SK-N-DZ (cell line): ENCODE measurements at places on chromosomes 6 and 20.

DNA sequence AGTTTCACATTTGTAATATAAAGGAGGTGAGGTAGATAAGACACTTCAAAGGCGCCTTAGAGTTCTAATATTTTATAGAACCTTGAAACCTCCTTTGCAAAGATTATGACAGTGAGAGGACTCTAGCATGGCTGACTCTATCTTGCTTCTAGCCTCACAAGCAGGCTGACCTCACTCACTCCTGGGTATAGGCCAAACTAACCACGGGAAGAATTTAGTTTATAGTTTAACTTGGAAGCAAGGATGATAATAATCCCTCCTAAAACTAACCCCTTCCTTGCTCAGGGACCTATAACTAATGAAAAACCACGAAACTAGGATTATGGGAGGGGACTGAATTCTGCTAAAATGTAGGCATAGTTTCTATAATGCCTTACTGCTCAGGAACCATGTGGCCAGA, 84.3 kb downstream of the FILIP1 start:
- DNase-seq, result no peak

DNA sequence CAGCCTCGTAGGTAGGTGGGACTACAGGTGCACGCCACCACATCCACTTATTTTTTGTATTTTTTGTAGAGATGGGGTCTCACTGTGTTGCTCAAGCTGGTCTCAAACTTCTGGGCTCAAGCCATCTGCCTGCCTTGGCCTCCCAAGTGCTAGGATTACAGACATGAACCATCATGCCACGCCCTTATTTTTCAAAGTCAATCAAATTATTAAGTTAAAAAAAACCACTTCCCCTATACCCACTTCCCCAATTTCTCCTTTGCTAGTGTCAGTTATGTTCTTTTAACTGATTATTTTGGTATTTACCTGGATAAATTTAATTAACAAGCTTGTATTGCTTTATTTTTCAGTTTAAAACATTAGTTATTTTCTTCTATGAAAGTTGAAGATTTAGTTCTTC, 49.6 kb downstream of the RIOK1 start:
- DNase-seq, result no peak

- no peak for DNase-seq
These were observed 313.0 kb upstream of the CDYL start for GRCh38 chr6:4463236-4463635.

DNA sequence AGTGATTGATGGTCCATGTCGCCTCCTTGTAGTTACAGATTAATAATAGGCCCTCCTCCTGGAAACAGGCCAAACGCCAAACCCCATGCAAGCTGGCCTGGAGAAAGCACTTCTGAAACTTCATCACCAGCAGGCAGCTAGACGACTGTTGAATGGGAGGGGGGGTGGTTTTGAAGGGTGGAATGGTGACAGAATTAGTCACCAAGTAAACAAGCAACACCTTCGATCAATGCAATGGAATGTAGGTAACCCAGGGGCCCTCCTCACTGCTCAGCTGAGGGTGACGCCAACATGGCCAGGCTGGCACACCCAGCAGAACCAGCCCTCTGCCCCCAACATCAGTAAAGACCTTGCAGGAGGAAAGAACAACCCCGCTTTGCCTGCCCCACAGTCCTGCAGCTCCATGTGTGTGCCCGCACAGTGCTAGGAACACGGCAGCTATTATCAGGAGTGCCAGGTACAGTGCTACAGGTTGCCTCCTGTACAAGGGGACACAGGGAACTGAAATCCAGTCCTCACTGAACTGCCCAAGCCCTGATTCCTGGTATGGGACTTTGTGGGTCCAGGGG, 2.7 kb downstream of the BCAS1 start:
- DNase-seq, result no peak

DNA sequence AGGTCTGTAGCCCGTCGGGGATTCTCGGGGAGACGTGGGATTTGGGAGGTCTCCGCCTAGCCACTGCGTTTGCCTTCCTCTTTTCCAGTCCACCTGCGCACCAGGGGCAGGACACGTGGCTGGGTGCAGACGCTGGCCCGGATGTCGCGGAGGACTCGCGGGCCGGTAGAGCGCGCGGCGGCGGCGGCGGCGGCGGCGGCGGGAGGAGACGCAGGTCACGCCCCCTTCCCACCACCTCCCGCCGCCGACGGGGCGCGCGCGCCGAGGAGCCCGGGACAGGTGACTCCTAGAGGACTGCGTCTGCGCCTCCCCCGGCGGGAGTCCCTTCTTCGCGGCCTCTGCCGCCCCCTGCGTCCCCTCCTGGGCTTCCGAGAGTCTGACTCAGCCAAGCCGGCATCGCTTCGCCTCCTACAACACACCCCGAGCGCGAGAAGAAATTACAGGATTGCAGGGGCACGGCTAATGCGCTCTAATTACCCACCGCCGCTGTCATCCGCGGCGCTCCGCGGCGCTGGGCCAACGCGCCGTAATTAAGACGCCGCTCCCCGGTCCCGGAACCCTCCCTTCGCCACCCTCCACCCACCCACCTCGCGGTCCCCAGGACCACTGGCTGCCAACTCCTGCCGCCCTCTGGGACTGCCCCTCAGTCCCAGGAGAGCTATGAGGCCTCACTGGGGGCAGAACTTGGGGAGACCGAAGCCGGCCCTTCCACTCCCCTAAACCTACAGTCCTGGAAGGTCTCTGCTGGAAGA, 124.5 kb downstream of the MRPL14 start:
- peak; percentile 57 for DNase-seq

DNA sequence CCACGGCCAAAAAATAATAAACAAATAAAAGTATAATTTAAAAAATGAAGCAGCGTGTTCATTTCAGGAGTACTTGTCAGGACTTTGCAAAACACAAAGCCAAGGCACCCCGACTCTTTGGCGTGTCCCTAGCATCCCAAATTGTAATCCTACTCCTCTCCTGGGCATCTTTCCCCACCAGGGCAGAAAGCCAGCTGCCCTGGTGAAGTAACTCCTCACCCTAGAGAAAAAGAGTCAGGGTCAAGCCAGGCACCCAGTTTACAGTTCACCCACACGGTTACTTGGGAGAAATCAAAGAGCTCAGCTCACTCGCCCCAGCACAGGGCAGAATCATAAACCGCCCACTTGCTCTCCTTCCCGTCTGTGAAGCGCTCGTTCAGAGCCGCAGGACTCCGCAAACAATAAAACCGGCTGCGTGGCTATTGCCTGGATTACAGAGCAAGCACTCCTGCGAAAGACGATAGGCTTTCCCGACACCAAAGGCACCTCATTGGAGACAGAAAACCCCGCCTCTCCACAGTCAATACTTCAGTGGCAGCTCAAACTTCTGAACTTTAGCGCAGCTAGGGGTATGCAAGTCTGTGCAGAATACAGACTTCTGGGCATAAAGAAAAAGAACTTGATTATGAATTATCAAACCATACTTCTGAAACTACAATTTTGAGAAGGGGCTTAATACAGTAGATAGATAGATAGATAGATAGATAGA, 73.0 kb upstream of the NHSL1 start:
- no peak for DNase-seq

GRCh38 chr20:59165891-59166709, 2.5 kb downstream of the ZNF831 start:
- DNase-seq, result no peak

DNA sequence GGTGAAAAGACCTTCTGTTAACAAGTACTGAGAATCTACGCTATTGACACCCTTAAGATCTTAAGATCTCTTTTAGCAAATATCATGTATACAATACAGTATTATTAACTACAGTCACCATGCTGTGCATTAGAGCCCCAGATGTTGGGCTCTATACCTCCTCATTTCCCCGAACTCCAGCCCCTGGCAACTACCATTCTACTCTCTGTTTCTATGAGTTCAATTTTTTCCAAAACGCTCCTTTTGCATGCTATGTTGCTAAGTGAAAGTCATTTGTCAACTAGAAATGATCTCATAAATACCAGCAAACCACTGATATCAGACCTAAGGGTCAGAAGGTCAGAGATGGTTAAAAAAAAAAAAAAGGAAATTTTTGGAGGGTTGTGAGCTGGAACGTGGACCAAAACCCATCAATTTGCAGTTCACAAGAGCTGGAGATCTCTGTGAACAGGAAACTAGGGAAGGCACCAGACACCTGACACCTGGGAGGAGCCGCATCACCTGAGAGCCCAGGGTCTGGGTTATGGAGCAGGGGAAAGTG, 122.0 kb upstream of the KCNK16 start:
- DNase-seq, result no peak

DNA sequence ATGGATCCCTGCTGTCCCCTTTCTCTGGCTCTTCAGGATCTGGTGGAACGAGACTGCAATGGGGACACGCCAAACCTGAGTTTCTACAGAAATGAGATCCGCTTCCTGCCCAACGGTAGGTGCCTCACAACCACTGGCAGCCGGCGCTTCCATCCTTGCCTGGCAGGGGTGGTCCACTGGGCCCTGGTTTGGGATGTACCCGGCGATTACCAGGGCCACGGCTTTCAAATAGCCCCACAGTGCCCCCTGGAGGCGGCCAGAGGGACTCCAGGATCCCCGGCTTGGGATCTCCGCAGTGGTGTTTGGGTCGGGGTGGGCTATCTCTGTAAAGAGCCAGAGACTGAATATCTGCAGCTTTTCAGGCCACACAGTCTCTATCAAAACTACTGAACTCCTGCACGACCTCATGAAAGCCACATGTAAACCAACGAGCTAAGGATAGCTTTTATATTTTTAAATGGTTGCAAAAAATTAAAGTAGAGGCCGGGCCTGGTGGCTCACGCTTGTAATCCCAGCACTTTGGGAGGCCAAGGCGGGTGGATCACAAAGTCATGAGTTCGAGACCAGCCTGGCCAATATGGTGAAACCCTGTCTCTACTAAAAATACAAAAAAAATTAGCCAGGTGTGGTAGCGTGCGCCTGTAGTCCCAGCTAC, 3.7 kb downstream of the OGFR start:
- DNase-seq, result no peak

DNA sequence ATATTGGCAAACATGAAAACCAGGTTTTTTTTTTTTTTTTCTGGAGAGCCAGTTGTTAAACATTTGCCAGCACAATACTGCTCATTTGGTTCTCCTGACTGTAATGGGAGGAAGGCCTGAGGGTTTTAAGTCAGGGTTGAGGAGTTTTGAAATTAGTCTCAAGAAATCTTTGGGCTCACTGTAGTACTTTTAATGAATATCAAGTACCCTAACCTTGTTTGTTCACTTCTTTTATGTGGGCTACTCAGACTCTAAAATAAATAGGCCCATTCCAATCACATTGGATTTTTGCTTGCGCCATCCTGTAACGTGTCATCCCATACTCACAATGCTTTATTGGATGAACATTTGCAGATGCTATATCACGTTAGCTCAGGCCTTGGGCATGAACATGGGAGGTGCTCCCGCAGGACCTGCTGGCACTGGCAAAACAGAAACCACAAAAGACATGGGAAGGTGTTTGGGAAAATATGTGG, 146.9 kb downstream of the DNAH8 start:
- no peak for DNase-seq

DNA sequence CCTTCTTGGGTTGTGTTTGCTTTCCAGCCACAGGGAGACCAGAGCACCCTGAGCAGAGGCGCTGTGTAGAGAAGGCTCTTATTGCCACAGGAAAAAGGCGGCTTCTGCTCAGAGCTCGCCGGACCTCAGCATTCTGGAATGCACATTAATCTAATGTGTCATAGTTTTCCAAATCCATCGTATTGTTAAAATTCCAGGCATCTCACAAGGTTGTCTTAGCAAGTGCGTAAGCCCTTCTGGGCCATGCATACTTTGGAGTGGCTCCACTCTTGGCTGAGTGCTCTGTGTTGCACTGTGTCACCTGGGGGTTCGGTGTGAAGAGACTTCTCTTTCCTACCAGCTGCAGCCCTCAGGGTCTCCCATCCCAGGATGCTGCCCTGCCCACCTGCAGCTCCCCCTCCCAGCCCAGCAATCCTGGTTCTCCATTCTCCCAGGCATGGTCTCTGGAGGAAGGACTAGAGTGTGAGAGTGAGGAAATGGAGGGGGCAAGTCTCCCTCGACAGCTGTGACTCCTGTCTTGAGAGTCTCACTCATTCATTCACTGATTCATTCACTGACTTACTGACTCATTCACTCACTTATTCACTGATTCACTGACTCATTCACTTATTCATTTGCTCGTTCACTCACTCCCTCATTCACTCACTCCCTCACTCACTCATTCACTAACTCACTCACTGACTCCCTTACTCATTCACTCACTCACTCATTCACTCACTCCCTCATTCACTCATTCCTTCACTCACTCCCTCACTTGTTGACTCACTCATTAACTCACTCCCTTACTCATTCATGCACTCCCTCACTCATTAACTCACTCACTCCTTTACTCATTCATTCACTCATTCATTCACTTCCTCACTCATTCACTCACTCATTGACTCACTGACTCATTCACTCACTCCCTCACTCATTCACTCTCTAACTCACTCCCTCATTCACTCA, 83.7 kb upstream of the MPC1 start:
- no peak for DNase-seq

DNA sequence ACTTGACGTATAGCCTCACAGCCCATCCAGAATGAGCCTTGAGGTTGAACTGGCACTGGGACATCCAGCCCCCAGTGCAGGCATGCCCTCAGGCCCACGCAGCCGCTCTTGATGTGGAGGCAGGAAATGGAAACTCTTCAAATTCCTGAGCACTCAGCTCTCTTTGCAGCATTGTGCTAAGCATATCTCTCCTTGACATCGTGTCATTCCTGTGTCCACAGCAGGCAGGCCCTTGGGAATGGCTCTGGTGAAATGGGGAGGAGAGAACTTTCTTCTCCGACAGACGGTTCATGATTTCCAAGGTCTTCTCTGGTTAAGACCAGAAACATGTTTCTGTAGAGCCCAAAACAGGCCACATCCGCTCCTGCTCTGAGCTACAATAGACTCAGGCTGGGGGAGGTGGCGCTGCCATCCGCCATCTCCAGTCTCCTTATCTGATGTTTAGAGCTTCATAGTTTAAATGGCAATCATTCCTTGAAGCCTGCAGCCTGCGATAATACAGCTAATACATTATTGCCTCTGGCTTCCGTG, 248.8 kb downstream of the CDH4 start:
- no peak for DNase-seq

- DNase-seq, result no peak
These were observed 17.1 kb upstream of the NOL4L start for GRCh38 chr20:32602273-32602672.

DNA sequence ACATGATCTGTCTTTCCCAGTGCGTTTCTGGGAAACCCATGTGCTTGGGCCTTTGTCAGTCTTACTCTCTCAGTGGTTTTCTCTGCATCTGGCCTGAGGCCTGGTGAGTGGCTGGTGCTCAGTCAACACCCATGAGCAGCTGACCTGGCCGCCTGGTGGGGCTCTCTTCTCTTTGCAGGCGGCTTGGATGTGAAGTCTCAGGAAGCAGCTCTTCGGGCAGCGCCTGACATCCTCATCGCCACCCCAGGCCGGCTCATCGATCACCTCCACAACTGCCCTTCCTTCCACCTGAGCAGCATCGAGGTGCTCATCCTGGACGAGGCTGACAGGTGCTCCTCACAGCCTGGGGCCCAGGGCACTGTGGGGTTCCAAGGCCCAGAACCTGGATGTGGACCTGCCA, 10.8 kb downstream of the DDX27 start:
- no peak for DNase-seq

- DNase-seq, result peak; percentile 77
These were observed at the start of gene B3GAT2 for GRCh38 chr6:70956451-70957283. B3GAT2 (minus strand) TSS chr6:70957060; CDS start chr6:70956429, 631 bp downstream.
